ENCODE measurements at places on chromosomes 1 and 21.
A peak's percentile ranks its signal among the peaks of the same experiment; 100 is the strongest.

GRCh38 chr1:19083081-19083480 is 126.6 kb upstream of the IFFO2 start:
- no peak for DNase-seq

- DNase-seq, result no peak
Observed at GRCh38 chr1:107748531-107748930, 216.4 kb downstream of the VAV3 start.

GRCh38 chr21:14080764-14081096 is 130.0 kb downstream of the LIPI start:
- DNase-seq, result no peak

- no peak for DNase-seq
Observed at GRCh38 chr1:244792188-244792850, 43.1 kb upstream of the COX20 start.

- peak; percentile 42 for DNase-seq
Observed at GRCh38 chr1:28110555-28110954, 22.1 kb upstream of the EYA3 start.

Measured in CD4-positive, alpha-beta T cell (primary cell).